Left forelimb (tissue), 1 donor: ENCODE measurements at places on chromosomes 16 and 17.
A peak's percentile ranks its signal among the peaks of the same experiment; 100 is the strongest.

DNA sequence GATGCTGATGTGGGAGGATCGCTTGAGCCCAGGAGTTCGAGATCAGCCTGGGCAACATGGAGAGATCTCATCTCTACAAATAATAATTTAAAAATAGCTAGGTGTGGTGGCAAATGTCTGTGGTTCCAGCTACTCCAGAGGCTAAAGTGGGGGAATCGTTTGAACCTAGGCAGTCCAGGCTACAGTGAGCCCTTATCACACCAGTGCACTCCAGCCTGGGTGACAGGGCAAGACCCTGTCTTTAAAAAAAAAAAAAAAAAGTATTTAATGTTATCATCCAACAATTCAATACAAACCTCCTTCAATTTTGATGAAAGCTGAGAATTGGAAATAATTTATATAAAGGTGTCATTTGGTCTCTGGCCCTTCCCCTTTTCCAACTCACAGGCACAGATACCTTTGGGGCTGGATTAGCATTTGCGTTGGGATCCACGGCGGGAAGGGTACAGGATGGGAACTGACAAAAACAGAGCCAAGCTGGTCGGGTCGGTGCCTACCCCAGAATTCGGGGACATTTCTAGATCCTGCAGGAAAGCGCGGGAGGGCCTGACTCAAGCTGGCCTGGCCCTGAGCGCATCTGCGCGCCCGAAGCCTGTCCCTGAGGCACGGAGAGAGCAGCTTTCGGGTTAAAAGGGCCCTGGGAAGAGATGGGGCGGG is 860 bp upstream of the DCAF7 start:
- DNase-seq = no peak

- no peak for DNase-seq
Observed at GRCh38 chr17:4623249-4623648, 18.2 kb downstream of the ALOX15 start.

GRCh38 chr17:60730273-60730672 is 52.6 kb downstream of the BCAS3 start:
- no peak for DNase-seq

DNA sequence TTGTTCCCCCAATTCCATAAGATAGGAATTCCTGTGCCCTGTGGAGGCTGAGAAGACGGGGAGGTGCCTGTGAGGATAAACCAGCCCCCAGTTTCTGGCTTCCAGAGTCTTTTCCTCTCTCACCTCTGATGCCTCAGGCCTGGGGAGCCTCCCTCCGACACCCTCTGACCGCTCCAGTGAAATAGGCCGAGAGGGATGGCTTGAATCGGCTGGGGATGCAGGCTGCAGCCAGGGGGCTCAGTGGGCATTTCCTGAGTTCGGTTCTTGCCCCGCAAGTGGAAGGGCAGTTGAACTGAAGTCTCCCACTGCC is 339.4 kb downstream of the SEC14L1 start:
- DNase-seq = no peak

- no peak for DNase-seq
Observed at GRCh38 chr17:156094-156621, 18.8 kb downstream of the SCGB1C2 start.

DNA sequence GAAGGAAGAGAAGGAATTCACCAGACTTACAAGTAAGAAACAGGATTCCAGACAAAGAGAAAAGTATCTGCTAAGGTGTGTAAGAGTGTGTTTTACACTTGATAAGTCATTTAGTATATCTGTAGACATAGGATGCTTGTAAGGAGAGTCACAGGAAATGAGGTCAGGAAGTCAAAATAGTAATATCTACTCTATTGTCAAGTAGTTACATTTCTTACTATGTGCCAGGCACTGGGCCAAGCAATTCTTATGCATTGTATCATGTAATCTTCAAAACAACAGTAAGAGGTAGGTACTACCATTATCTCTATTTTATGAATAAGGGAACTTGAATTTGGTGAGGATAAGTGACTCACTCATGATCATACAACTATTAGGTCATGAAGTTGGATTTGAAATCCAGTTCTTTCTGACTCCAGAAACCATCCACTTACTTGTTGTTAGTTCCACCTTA is 129.1 kb downstream of the SNX11 start:
- DNase-seq = no peak

DNA sequence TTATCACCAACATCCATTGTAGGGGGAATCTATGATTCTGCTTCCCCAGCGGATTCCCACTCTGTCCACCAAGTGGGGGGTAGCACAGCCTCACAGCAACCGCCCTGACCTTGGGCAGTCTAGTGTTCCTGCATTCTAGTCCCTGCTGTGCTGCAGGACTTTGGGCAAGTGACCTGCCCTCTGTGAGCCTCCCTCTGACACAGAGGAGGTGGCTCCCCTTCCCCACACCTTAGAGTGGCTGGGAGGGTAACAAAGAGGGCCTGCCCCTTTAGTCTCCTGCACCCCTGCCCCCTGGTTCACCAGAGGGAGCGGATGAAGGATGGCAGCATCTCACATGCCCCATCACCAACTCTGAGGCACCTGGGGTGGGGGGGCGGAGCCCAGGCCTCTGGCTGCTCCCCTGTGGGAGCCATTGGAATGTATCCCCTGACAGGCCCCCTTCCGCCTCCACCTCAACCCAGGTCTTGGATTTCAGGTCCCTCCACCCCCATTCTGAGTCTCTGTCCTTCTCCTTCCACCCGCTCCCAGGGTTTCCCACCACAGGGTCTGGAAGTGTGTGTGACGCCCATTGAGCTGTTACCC is 10.1 kb downstream of the GAS2L2 start:
- DNase-seq = no peak

- DNase-seq = no peak
Observed at GRCh38 chr16:59463776-59464175, 729.7 kb upstream of the GOT2 start.

- DNase-seq = peak; percentile 89
Observed at GRCh38 chr17:15263206-15263579, 1.9 kb downstream of the PMP22 start.

- no peak for DNase-seq
Observed at GRCh38 chr17:40596261-40596919, 31.1 kb upstream of the CCR7 start.

- DNase-seq = no peak
Observed at GRCh38 chr16:69620573-69620972, 54.8 kb downstream of the NFAT5 start.

- no peak for DNase-seq
Observed at GRCh38 chr17:62725791-62726249, 82.3 kb downstream of the MARCHF10 start.
